ENCODE measurements at places on chromosomes 6 and 20.

- no peak for DNase-seq
Observed at GRCh38 chr6:8335896-8336295, 99.4 kb downstream of the SLC35B3 start.

GRCh38 chr6:157020398-157020797 lies 243.2 kb downstream of the ARID1B start:
- DNase-seq: peak; percentile 59

DNA sequence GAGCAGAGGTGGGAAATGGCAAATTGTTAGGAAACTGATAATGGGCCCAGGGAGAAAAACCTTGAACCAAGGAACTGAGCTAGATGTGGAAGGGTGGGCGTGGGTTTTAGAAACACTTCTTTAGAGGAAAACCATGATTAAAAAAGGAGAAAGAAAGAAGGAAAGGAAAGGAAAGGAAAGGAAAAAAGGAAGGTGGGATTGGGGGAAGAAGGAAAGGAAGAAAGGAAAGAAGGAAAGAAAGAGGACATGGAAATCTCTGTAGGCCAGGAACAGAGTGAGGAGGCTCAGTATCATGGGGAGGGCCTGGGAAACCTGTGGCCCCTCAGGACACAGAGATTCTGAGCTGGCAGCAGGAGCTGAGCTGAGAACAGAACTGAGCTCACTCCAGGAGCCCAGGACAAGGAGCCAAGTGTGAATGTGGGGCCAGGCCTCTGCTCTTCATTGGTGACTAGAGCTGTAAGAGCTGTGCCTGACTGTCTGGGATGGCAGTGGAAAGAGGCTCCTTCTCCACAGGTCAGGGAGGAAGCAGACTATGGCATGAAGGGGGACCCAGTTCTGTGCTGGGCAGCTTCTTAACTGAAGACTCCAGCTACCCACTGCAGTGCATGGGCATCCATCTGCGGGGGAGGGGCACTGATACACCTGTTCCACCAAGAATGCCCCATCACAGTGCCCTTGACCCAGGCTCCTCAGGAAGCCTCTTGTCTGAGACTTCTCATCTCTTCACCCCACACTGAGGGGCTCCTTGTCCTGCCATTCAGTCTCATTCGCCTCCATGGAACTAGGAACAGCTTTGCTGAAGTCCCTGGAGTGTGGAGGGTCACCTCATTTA lies 116.1 kb upstream of the BACH2 start:
- no peak for DNase-seq

- DNase-seq: no peak
Observed at GRCh38 chr6:109486068-109486467, 3.0 kb upstream of the ZBTB24 start.

- no peak for DNase-seq
Observed at GRCh38 chr20:64015635-64016034, 20.3 kb upstream of the C20orf204 start.

DNA sequence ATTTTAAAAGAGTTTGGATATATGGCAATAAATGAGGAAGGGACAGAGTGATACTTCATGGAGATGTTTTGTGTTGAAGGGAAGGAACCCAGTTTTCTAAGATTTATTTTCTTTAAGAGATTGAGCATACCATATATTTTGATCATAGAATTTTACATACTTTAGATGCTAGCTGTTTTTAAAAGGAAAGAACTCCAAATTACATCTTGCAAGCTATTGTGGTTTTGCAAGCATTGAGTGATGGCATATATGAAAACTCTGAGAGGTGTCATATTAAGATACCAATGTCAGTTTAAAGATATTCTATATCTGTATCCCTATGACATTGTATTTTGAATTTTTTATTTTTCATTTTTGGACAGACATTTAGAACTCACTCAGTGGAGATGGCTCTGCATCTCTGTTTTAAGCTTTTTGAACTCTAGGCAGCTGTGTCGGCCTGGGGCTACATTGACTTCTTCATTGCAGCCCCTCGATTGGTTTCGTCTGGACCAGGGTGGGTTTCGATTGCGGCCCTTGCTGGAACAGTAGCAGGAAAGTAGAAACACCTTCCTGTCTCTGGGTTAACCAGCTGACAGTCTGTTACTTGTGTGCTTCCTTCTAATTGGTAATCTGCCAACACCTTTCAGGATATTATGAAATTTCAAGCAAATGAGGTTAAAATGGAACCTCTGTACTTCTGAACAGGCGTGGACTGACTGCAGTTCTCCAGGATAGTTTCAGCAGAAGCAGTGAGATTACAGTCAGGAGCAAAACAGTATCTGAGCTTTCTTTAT lies 14.0 kb downstream of the IGF2R start:
- peak; percentile 67 for DNase-seq

- no peak for DNase-seq
Observed at GRCh38 chr20:51705400-51705799, 62.8 kb downstream of the ATP9A start.

- DNase-seq: no peak
Observed at GRCh38 chr6:53879608-53880007, 84.8 kb downstream of the LRRC1 start.

DNA sequence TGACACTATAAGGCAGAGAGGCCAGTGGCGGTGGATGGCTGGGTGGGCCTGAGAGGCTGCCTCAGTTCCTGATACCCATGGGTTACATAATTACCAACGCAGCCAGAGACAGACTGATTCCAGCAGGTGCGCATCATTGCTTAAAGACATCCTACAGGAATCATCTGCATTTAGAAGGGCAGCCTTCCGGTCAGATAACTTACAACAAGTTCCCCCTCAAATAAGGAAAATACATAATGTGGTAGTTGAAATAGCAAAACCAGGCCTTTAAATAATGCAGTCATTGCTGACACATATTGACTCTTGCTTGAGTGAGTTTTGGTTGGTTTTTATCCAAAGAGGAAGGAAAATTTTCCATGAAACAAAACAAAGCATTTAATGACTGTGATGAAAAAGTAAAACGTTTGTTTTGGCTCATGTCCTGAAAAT lies 81.9 kb downstream of the SIM1 start:
- no peak for DNase-seq

GRCh38 chr6:125787791-125788190 lies 3.0 kb upstream of the NCOA7 start:
- DNase-seq: peak; percentile 49

GRCh38 chr20:13778827-13779226 lies 5.9 kb downstream of the ESF1 start:
- DNase-seq: no peak

DNA sequence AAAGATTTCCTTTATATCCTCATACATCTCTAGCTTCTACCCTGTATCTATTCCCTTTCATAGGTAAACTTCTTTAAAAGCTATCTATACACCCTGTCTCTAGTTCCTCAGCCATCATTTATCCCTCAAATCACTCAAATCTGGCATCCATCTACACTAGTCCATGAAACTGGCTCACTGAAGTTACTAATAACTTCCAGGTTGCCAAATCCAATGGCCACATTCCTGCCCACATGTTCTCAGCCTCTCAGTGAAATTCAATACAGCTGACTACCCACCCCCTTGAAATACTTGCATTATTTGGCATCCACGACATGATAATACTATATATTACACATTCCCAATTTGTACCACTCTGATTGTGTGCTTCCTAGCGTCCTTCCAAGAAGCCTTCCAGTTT lies 8.7 kb downstream of the REPS1 start:
- no peak for DNase-seq

- DNase-seq: no peak
Observed at GRCh38 chr20:40868551-40869217, 159.9 kb upstream of the TOP1 start.

All from Kasumi-1 (cell line).